ENCODE measurements at places on chromosomes 3 and 15.

GRCh38 chr15:59165726-59166125, 40.9 kb upstream of the LDHAL6B start:
- no peak for DNase-seq

DNA sequence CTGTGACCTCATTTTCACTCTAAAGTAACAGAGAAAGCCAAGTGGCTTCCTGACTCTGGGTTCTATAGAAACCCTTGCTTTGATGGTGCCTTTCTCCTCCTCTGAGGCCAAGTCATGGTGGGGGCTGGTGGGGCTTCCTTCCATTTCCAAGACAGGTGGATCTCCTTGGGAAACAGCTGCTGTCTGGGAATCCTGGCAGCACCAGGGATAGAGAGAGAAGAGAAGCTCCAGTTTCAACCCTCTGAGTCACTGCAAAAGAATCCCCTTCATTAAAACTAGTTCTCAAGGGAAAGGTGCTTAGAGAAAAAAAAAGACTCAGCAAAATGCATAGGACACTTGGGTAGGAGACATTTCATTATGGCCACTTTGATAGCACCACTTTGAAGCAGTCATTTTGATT, 614.4 kb downstream of the FHIT start:
- no peak for DNase-seq

DNA sequence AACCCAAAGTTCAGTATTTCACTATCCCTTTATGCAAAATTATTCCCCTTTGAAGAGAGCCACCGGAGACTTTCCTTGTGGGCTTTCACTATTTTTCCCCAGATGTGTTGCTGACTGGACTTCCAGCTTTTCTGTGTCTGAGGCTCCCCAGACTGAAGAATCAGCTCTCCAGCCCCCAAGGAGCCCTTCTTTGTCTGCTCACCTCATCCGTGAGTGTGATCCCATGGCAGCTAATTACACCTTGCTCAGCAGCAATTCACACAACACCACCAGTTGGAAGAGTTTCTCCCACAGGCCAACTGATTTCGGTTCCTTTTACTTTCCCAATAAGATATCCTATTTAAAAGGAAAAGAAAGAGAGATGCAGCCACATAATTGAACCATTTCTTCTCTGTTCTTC, 249.5 kb upstream of the TRIM42 start:
- no peak for DNase-seq

GRCh38 chr15:81410318-81410753, 36.3 kb upstream of the TMC3 start:
- DNase-seq: peak; percentile 56

DNA sequence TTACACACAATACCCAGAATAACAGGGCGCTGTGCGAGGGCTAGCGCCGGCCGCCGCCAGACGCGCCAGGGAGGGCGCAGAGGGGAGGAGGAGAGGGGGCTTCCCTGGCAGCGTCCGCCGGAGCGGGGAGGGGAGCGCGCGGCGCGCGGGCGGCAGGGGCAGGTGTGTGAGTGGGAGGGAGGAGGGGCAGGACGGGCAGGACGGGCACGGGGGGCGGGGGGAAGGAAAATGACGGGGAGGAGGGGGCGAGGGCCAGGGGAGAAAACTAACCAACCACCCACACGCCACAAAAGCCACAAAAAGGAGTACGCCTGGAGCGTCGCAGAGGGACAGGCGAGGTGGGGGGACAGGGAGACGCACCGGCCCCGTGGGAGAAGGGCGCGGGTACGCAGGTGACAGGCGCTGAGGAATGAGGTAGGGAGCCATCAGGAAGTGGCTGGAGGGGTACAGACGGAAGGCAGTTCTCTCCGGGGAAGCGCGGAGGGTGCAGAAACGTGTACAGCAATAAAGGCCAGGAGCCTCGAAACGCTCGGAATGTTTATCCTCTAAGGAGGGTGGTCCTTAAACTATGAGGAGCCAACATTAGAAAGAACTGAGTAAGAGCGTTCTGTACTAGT, 610 bp upstream of the SATB1 start:
- DNase-seq: peak; percentile 44

- no peak for DNase-seq
Observed at GRCh38 chr3:38649500-38650247, at the start of gene SCN5A. TSS of gene SCN5A (minus strand) at chr3:38649687. CDS start at chr3:38633307, 16,380 bp downstream.

- no peak for DNase-seq
Observed at GRCh38 chr3:194053136-194053535, 82.8 kb upstream of the HES1 start.

- no peak for DNase-seq
Observed at GRCh38 chr3:56930706-56931105, 129.0 kb upstream of the ARHGEF3 start.

DNA sequence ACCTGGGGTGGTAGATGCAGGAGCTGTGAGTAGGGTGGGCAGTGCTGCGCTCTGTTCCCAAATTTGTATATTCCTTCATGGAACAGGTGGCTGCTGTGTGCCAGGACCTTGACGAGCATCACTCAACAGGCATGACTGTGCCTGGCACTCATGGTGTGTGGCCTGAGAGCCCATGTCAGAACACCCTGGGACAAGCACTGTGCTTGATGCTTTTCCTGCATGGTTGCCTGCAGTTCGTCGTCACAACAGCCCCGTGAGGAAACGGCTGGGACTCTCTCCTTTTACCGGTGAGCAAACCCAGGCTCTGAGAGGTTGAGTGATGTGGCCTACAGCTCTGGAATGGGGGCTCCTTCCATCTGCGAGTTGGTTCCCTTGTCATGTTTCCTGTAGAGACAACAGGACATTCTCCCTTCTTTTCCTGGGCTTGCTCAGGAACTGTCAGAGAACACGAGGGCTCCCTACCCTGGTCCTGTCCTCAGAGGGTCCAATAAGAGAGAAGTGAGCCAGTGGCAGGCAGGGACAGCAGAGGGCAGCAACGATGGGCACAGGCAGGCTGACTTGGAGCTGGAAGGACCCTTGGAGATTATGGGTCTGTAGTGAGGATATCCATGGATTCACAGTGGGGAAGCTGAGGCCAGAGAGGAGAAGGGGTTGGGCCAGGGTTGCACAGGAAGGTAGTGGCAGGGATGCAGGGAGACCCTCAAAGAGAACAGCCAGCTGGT, 37.4 kb downstream of the PRKCD start:
- DNase-seq: no peak

DNA sequence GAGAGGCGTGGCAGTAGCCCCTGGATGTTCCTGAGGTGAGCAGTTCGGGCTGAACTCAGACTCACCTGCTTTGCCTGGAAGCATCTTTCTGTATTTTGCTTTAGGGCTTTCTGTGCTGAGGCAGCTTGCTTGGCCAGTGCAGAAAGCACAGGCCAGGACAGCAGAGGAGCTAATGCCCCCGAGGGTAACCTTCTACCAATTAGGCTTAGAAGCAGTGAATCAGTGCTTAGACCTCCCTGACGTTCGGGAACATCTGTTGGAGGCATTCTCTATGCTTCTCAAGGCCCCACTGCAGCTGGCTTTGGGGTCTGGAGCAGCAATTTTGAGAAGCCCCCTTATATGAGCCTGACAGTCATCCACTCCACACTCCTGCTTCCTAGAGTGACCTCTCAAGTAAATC, 350.7 kb upstream of the PROK2 start:
- DNase-seq: no peak

- no peak for DNase-seq
Observed at GRCh38 chr3:118534519-118534918, 500.1 kb downstream of the IGSF11 start.

GRCh38 chr3:42662813-42663535, 9.5 kb downstream of the ZBTB47 start:
- no peak for DNase-seq

GRCh38 chr15:49122541-49123062, 32.8 kb downstream of the COPS2 start:
- DNase-seq: no peak

DNA sequence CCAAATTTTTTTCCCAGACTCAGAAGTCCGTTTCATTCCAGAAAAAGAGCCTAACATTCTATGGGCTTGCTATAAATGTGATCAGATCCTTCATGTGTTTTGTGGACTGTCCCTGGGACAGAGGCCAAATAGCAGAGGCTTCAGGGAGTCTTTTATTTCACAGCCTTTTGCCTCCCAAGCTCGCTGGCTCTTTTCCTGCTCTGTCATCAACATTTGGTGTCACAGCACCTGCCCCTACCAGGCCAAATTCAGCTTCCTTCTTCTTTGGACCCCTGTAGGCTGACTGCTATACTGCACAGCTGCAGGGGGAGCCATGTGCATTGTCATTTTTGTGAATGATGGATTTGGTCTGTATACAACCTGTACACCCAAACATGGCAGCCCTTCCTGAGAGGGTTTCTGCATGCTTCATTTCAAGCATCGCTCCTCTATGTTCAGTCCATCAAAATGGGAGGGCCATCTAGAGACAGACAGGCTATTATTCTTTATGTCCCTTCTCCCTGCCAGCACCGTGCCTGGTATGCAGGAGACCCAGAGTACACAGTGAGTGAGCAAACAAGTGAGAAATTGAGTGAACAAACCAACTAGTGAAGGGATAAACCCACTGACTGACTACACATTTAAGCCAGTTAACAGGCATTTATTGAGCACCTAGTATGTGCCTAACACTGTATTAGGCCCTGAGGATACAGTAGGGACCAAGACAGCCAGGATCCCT, 17.9 kb upstream of the RPP14 start:
- DNase-seq: peak; percentile 19

DNA sequence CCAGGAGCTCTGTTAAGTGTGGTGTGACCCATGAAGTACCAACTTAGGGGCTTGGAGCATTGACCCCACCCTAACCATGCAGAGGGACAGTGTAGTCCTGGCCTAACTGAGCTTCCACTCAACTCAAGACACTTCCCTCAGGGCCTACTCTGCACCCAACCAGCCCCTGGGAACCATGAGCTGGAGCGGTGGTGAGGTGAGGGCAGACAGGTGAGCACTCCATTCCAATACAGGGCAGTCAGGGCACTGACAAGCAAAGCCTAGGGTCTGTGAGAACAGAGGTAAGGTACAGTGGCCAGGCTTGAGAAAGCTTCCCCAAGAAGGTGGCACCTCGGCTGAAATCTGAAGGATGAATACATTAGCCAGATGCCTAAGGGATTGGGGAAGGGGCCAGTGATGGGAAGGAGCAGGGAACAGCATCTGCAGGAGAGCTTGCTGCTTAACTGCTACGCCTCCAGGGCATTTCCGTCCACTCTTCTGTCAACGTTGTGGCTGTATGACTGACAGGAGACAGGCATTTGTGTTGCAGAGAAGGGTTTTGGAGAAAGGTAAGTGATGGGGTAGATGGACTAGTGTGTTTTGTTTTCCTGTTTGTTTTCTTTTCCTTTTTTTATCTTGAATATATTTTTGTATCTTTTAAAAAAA, 243.5 kb upstream of the TRIM42 start:
- no peak for DNase-seq

DNA sequence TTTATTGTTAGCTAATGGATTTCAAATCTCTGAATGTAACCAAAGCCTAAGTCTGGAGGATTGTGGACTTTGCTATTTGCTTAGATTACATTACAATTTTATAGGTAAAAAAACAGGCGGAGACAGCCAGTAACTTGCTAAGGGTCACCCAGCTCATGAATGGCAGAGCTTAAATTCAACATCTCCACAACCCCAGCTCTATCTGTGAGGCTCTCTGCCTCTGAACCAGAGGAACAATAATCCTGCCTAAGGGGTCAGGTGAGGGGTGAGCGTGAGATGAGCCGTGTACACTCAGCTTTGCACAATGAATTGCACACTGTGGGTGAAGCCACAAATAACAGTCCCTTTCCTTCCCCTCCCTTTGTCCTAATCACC, 69.8 kb upstream of the SPATA12 start:
- no peak for DNase-seq

GRCh38 chr15:89085289-89085926, 2.8 kb upstream of the ABHD2 start:
- no peak for DNase-seq

- no peak for DNase-seq
Observed at GRCh38 chr15:29920515-29920914, 98.2 kb upstream of the TJP1 start.

GRCh38 chr15:76140074-76140464, 80.3 kb downstream of the TMEM266 start:
- no peak for DNase-seq

- no peak for DNase-seq
Observed at GRCh38 chr3:170765419-170766078, 104.4 kb downstream of the RPL22L1 start.

GRCh38 chr3:175571096-175571495, 712.0 kb downstream of the NAALADL2 start:
- DNase-seq: no peak

GRCh38 chr3:172622916-172623700, 87.8 kb downstream of the NCEH1 start:
- DNase-seq: no peak

DNA sequence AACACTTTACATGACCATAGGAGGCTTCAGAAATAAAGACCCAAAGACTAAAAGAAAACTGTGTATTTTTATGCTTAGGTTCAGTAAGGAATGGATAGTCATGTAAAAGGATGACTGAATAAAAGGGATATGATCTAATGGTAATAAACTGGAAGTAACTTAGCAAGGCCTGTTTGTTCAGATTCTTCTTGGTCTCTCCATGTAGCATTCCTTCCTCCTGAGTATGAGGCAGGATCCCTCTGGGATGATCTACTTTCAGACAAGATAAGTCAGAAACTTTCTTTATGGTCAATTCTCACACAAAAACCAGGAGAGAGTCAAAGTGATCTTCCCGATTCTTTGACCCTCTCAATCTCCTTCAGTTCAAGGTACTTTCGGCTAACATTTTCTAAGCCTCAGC, 340.8 kb upstream of the DCBLD2 start:
- DNase-seq: no peak

- no peak for DNase-seq
Observed at GRCh38 chr15:41474436-41474835, 19.2 kb upstream of the ITPKA start.

GRCh38 chr15:70998319-70998718, 105.7 kb downstream of the LRRC49 start:
- no peak for DNase-seq

GRCh38 chr3:40366203-40367162, 20.5 kb upstream of the ENTPD3 start:
- no peak for DNase-seq

GRCh38 chr15:62241135-62241770, 76.2 kb upstream of the C2CD4B start:
- DNase-seq: no peak

GRCh38 chr3:138197058-138197457, 10.0 kb downstream of the ARMC8 start:
- no peak for DNase-seq

DNA sequence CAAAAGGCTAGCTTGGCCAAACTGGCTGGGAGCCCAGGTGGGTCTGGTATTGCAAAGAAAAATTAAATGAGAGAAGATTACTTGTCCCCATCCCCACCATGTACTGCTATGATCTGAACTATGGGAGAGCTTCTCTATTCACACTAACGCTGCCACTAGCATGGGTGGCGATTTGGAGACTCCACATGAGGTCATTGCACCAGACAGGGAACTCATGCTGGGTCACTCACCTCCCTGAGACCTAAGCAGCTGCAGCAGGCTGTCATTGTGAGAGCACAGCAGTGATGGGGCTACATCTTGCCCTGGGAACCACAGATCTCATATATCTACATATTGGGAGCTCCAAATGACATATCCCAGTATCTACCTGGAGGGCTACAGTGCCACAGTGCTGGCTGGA, 36.3 kb upstream of the NECTIN3 start:
- no peak for DNase-seq

GRCh38 chr15:63372753-63373152, 8.9 kb downstream of the CA12 start:
- no peak for DNase-seq

GRCh38 chr15:47908950-47909670, 191.8 kb downstream of the SEMA6D start:
- no peak for DNase-seq
